Occipital lobe (tissue), 3 donors: ENCODE measurements at places on chromosomes 7 and 10.

- DNase-seq: no peak
Observed at GRCh38 chr7:158602905-158603772, 15.5 kb upstream of the PTPRN2 start.

DNA sequence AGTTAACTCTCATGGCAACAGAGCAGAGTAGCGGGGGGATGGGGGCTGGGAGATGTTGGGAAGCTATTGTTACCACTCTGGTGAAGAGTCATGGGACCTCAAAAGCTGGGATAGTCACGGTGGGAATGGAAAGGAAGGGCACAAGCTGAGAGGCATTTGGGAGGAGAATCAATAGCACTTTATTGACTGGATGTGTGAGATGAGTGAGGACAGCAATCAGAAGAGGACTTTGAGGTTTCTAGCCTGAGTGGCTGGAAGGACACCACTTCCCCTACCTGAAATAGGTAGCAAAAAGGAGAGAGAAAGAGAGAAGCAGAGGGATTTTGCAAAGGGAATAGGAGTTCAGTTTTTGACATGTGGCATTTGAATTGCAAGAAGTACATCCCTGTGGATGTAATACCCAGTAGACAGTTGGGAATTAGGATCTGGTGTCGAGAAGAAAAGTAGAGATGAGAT, 27.2 kb downstream of the SCD start:
- DNase-seq: no peak

GRCh38 chr10:121332829-121333765, 265.1 kb downstream of the FGFR2 start:
- DNase-seq: no peak

DNA sequence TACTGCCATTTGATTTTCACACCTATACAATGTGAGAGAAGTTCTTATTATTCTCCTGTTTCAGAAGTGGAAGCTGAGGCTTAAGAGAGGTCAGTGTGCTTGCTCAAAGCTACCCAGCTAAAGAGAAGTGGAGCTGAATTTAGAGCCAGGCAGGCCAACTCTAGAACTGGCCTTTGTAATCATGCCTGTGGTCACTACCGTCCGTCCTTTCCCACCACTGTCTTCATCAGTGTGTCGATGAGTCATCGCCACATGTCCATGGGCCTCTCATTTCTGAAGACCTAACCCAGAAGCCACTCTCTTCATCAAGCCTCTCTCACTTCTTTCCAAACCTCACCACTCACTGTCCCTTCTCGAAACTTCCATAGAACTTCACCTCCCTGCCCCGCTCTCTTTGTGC, 237.8 kb downstream of the KIAA1217 start:
- DNase-seq: no peak

DNA sequence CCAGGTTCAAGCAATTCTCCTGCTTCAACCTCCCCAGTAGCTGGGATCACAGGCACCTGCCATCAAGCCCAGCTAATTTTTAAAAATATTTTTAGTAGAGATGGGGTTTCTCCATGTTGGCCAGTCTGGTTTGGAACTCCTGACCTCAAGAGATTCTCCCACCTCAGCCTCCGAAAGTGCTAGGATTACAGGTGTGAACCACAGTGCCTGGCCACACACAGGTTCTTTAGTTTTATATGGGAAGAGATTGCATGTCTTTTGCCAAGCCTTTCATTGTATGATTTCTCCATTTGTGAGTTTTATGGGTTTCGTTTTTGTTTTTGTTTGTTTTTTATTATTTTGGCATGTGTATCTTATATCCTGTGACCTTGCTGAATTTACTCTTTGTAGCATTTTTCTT, 40.9 kb downstream of the C1GALT1 start:
- no peak for DNase-seq

- peak; percentile 8 for DNase-seq
Observed at GRCh38 chr7:54788664-54789063, 29.7 kb upstream of the SEC61G start.

DNA sequence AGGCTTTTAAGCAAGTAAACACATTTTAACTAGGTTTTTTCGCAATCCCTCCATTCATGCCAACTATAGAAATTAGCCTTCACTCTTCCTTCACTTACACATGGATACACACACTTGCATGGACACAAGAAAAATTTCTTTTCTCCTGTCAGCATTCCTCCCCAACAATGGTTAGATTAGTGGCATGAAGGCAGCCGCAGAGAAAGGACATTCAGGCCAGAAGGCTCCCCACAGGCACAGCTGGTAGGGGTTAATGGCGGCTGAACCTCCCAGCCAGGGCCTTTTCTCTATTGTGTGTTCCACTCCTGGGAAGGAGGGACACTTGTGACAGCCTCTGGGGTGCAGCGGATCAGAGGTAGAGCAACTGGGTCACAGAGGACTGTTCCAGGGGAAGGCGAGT, 255.0 kb upstream of the SP8 start:
- no peak for DNase-seq

DNA sequence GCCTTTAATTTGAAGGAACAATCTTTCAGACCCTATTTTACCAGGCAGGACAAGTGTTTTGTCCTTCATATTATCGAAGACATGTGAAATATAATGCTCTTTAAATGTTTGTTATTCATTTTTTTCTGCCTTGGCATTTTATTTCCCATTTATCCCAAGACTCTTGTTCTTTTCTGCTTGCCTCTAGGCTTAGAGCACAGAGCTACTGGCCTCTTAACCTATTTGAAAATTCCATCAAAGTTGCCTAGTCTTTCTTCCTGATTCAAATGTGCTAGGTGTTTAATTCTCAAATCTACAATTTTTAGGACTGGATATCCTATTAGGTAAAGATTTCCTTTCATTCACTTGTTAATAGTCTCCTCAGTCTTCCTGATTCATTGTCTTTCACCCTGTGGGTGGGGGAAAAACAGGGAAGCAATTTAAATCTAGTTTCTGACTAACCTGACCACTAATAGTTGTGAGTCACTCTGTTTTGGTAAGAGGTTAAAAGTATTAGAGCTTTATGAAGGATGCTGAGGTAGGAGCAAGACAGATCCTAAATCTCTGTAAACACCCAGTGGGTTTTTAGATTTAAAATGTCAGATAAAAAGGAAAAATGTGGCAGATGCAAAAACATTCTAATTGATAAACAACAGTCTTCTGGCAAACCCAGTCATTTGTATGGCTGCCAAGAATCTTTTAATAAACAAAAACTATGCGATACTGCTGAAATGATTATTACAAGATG, 1.5 kb downstream of the LIPK start:
- no peak for DNase-seq

GRCh38 chr7:50446542-50446960, 3.6 kb downstream of the FIGNL1 start:
- DNase-seq: no peak

GRCh38 chr7:36367561-36368077, 22.0 kb upstream of the ANLN start:
- no peak for DNase-seq

- no peak for DNase-seq
Observed at GRCh38 chr10:114100848-114101741, 57.4 kb downstream of the ADRB1 start.

DNA sequence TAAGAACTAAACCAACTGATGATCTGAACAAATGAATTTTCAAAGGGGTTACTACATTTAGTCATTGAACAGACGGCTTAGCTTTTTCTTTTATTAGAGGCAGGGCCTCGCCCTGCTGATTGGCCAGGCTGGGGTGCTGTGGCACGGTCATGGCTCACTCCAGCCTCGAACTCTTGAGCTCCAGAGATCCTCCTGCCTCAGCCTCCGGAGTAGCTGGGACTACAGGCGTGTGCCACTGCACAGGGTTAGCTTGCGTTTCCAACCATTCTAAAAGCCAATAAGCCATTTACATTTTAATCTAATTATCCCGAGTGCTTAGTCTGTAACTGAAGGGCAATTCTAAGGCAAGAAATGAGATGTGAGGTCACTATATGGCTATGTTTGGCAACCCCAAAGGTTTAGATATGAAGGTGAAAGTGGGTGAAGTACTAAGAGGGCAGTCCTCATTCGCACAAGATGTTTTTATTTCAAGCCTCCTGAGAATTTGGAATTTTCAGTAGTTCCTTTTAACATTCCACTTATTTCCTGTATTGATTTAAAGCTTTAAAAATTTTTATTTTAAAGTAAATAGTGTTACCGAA, 1.6 kb upstream of the CDK13 start:
- no peak for DNase-seq

DNA sequence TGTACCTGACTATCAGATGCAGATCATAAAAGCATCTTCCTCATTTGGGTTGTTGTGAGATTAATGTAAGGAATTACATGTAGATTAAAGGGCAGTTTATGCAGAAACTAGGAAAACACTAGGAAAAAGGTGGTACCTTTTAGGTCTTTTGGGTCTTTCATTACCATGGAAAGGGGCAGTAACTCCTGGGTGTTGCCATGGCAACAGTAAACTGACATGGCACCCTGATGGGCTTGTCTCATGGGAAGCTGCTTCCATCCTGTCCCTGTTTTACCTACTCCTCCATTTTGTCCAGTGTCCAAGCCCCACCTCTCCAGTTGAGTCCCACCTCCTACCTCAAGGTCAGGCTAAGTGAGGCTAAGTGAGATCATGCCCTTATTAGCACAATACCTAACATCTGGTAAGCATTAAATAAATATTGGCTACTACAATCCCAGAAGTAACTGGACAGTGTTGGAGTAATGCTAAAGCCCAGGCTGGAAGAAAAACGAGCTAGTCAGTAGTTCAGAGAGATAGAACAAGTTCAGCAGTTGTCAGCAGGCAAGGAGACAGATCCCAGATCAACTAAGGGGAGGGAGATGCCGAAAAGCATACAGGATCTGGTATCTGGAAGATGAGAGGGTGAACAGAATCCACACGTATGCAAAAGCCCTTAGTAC, 240.0 kb upstream of the AUTS2 start:
- DNase-seq: no peak

DNA sequence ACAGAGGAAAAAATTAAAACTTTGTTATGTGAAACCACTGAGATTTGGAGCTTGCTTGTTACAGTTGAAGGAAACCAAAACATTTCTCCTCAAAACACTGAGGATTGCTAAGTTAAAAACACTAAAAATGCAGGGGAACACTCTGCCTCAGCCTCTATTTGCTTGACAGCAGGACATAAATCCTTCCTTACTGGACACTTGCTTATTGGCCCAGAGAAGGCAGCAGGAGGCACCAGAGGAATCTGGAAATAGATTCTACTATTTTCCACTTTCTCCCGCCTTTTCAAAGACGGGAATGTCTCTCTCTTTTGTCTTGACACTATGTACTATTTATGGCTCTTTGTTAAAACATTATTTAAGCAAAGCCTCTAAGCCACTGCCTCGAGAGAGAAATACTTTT, 67.9 kb downstream of the MTURN start:
- DNase-seq: no peak

- no peak for DNase-seq
Observed at GRCh38 chr10:18658271-18659124, 733 bp upstream of the ARL5B start.

DNA sequence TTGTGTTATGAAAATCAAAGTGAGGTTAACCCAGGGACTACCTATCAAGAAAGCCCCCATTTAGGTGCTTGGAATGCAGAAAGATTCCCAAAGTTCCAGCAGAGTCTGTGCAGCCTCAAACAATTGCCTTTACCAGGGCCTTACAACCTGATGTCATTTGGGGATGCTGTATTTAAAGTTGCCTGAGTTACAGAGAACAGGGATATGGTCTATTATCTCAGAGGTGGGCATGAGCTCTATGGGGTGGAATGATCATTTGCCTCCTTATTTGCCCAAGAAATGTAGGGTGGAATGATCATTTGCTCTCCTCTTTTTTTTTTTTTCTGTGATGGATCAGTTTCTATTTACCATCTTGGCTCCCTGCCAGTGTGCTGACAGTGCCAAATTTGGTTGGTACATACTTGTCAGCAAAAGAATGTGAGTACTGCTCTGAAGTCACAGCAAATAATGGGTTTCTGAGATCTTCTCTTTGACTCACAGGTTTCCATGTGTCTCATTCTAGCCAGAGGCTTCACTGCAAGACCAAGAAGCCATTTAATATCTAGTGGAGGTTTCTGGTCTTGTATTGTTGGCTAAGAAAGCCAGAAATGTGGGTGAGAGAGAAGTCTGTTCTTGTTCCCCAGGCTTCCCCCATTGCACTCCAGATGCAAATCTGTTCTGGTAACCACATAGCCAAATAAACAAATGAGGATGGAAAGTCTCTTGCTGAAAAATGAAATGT, 45.5 kb upstream of the ZNRF2 start:
- DNase-seq: peak; percentile 16

DNA sequence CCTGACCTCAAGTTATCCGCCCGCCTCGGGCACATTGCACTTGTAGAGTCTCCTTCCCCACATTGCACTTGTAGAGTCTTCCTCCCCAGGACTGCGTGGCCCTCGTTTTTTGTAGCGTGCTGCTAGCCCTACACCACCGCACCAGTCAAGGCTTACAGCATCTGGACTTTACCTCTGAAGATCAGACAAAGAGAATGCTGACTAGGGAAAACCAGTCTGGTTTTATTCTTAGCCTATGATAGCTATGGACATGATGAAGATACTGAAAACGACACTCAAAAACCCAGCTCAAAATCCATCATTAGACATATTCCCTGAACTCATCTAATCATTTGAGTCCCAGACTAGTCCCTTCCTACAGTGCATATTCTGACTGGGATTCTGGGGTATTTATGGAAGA, 71.9 kb upstream of the AKR1E2 start:
- DNase-seq: no peak

- peak; percentile 49 for DNase-seq
Observed at GRCh38 chr10:127196282-127197153, at the start of gene INSYN2A. Gene INSYN2A (minus strand): TSS chr10:127196591. CDS start chr10:127176395, 20,196 bp downstream.

- DNase-seq: no peak
Observed at GRCh38 chr10:131252567-131253276, 58.8 kb downstream of the TCERG1L start.

- DNase-seq: no peak
Observed at GRCh38 chr10:5545011-5545410, 20.2 kb downstream of the CALML3 start.

- DNase-seq: no peak
Observed at GRCh38 chr10:93124580-93125318, 51.1 kb downstream of the CYP26A1 start.

DNA sequence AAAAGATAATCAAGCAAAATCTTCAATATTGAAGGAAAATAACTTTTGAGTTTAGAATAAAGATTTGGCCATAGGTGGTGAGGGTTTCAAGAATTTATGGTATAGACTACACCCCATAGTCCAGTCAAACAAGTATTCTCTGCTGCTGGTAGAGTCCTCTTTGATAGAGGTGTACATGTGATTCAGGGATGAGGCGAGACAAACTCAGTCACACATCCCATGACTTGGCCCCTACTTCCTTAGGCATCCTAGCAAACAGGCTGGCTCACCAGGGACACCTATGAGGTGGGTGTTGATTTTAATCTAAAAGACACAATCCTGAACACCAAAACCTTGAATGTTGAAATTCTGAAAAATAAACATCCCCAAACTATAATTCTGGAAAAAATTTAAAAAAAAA, 78.1 kb upstream of the SLC25A13 start:
- DNase-seq: no peak

DNA sequence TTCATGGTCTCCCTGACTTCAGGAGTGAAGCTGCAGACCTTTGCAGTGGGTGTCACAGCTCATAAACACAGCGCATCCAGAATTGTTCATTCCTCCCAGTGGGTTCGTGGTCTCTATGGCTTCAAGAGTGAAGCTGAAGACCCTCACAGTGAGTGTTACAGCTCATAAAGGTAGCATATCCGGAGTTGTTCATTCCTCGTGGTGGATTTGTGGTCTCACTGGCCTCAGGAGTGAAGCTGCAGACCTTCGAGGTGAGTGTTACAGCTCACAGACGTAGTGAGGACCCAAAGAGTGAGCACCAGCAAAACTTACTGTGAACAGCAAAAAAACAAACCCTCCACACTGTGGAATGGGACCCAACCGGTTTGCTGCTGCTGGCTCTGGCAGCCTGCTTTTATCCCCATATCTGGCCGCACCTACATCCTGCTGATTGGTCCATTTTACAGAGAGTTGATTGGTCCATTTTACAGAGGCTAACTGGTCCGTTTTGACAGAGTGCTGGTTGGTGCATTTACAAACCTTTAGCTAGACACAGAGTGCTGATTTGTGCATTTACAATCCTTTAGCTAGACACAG, 308.8 kb downstream of the PTPRN2 start:
- no peak for DNase-seq
